ENCODE measurements at places on chromosomes 5 and 9.
A peak's percentile ranks its signal among the peaks of the same experiment; 100 is the strongest.

GRCh38 chr9:134344068-134344799 lies 18.0 kb downstream of the RXRA start:
- peak; percentile 32 for DNase-seq

DNA sequence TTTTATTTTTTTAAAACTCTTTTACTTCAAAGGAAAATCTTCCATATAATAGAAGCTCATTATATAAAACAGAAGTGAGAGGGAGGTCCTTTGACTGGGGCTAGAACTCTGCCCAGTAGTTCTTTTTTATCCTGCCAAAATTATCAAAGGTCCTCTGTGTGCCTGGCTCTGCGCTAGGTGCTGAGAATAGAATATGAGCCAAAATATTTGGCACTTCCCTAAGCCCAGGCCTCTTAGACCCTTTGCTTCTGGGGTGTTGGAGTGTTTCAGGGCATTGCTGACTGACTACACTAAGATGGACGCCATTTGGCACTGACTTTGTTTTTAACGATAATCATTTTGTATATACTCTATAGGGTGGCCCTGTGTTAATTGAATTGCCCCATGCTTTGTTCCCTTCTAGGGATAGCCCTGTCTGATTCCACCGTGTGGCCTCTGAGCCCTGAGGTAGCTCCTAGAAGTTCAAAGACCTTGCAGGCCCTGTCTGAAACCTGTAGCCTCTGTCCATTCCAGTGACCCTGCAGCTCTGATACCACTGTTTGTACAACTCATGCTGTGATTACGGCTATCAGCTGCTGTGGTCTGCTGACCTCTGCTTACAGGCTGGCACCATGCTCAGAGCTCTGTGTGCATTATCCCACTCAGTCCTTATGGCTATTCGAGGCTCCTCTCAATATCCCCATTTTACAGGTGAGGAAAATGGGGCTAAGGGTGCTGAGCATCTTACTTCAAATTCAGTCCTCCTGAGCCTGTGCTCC lies 84.3 kb upstream of the SHB start:
- DNase-seq, result no peak

DNA sequence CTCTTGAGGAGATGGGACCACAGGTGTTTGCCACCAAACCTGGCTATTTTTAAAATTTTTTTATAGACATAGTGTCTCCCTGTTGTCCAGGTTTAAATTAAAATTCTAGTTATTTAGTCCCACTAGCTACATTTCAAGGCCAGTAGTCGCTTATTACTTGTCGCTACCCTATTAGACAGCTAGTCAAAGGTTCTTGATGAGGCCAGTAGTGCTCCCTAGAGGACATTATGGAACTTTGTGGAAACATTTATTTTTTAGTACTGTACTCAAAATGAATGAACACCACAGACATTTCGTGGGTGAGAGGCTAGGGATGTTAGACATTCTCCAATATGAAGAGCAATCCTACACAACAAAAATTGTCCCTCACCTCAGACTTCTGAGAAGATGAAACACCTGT lies 14.4 kb upstream of the GRXCR2 start:
- DNase-seq, result no peak

DNA sequence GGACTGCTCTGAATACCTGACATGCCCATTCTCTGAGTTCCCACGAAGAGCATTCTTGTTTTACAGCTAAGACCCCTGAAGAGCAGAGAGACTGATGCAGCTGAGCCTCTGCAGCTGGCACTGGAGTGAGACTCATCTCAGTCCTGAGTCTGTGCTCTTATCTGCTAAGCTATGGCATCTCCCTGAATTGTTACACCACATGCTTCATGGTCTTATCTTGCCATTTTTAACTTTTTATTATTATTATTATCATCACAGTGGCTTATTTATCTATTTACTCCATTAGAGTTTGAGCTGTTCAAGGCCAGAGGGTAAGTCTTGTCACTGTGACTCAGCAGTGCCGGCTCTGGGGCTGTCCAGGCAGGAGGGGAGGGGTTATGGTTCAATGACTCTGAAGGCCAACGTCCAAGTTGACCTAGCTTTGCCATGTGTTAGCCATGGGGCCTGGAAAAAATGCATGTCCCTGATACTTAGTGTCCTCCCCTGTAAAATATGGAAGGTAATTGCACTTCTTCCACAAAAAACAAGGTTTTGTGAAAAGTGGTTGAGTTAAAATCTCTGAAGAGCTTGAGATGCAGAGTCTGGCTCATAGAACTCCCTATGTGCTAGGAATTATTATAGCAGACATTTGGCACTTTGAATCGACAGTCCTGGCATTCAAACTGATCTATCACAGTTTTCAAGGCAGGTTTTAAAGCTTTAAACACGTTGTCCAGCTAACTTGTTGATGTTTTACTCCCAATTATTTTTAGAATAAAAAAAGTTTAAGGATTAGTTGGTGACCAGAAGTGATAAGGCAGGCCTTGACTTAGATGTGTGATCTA lies 94.6 kb downstream of the ALDH1A1 start:
- DNase-seq, result no peak

GRCh38 chr9:89422151-89422975 lies 75.5 kb downstream of the SEMA4D start:
- no peak for DNase-seq

DNA sequence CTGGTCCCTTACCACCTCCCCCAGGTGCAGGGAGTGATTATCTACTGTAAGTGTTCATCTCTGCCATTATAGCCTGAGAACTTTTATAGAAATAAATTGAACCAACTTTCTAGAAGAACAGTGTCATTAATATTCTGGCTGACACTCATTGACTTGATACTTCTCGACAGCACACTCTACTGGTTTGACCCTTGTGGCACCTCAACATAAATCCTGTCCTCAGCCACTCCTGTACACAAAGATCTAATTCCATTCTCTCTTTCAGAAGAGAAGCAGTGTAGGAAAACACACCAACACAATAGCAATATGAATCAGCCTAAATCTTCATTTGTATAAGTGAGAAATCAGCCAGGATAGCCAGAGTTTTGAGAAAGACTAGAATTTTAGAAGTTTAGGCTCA lies 417.7 kb downstream of the TAF11L14 start:
- DNase-seq, result no peak

DNA sequence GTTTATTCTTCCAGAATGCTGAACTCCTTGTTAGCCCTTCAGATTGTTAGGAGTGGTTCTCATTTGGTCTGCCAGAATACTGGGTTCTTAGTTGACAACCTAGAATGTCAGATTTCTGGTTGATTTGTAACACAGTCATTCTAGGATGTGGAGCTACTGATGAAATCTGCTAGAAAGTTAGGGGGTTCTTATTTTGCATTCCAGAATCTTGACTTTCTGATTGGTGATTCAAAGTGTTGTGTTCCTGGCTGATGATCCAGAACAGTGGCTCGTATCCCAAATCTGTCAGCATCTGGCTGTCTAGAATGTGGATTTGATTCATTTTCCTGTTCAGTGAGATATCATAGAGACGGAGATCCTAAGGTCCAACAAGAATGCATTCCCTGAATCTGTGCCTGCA lies 21.9 kb downstream of the PTGS1 start:
- DNase-seq, result no peak

GRCh38 chr9:76817489-76817888 lies 53.3 kb downstream of the PCA3 start:
- no peak for DNase-seq

- no peak for DNase-seq
Observed at GRCh38 chr5:149323621-149324205, 21.6 kb upstream of the GRPEL2 start.

GRCh38 chr9:8872802-8873201 lies 1073.2 kb upstream of the DMAC1 start:
- no peak for DNase-seq

DNA sequence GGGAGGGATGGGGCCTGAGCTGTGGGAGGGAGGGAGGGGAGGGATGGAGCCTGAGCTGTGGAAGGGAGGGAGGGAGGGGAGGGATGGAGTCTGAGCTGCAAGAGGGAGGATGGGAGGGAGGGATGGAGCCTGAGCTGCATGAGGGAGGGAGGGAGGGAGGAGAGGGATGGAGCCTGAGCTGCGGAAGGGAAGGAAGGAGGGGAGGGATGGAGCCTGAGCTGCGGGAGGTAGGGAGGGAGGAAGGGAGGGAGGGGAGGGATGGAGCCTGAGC lies 124.0 kb upstream of the ERCC6L2 start:
- no peak for DNase-seq

DNA sequence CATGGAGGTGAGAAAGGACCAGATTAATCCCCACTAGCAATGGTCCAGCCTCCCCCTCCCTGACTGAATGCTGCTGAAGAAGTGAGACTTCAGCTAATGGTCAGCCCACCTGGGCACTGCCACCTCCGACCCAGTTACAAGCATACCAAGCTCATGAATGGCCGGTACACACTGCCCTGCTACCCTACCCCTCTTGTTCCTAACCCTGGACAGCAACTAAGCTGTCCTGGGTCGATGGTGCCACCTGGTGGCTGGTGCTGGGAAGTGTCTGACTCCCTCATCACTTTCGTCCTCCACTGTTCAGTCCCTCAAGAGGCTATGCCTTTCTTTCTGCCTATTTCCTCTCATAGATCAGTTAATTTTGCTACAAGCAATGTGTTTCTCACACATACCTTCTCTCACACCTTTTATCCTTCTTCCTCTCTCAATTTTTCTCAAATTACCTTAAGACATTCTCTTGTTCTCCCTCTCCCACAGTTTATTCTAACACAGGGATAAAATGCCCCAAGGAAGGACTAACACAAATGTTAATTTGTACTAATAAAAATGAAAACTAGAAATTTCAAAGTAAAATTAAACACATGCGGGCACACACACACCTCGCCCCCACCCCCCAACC lies 42.4 kb downstream of the PAX5 start:
- DNase-seq, result no peak

DNA sequence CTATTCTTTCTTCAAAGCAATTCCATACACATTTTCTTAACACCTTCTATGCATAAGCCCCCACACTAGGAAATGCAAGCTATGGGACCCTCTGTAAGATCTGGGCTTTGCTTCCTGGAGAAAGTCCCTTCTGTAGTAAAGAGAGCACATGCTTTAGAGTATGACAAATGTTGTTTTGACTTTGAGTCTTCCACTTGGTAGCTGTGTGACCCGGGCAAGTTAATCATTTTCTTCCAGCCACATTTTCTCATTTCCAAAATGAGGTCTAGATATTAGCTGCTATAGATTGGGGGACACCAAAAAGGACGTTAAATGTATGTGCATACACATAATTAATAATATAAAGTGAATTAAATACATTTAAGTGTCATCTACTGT lies 334.0 kb downstream of the NFIB start:
- DNase-seq, result no peak

DNA sequence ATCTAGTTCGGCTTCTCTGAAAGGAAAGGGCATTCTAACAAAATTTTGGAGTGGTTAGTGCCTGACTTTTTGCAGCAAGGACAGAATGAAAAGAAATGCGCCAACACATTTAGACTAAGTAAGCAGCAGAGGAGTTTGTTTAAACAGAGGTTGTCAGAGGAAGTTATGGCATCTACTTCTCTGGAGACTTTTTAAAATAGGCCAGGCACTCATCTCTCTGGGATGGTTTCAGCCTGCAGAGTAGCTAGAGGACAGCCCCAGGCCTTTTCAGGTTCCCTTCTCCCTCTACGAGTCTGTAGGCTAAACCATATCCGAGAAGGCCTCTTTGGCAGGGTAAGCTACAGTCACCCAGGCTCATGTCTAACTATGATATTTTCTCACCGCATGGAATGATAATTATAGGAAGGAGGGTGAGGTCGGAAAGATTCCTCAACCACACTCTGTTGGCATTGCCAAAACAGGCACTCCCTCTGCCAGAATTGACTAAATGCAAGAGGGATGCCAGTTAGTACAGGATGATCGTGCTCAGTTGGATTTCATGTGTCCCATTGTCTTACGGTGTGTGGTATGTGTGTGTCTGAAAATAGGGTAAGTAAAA lies 1.4 kb upstream of the CTXN3 start:
- DNase-seq, result no peak

GRCh38 chr5:76954383-76954763 lies 1.5 kb downstream of the CRHBP start:
- no peak for DNase-seq

DNA sequence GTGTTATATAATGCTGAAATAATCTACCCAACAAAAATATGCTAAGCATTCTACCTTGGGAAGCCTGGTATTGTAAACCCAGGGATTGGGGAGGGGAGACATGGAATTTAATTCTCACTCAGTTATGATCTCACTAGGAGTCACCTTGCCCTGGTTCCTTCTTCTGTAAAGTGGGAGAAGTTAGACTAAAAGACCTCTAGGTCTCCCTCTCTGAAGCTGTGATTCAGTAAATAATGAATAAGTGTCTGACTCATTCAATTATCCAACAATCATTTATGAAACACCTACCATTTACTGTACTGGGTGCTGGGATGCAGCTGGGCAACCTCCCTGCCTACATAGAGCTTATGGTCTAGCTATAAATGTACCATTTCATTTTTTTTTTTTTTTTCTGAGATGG lies 20.2 kb upstream of the SPARC start:
- DNase-seq, result no peak

DNA sequence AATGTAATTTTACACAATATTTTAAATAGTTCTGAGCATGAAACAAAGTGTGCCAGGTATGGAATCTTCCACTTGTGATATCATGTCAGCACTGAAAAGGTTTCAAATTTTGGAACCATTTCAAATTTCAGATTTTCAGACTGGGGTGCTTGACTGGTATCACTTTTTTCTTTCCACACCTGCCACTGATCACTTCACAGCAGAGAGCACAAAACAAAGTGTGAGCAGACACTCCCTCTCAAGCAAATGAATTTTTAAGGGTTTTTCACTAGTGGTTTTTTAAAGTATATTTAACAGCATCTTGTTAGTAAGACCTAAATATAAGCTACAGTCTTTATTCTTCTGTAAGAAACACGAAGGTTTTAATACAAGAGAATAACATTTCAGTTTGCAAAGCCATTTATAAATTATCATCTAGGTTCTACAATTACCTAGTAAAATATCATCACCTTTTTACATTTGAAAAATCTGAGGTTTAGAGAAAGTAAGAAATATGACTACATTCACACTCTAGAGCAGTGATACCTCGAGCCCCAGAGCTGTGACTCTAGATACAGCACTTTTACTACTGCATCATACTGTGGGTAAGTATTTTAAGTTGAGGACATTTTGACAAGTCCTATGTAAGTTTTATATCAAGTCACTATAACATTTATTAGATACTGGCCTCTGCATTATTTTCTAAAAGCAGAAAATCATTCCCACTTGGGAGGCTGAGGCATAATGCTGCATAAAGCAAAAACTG lies 14.6 kb downstream of the GOLPH3 start:
- no peak for DNase-seq

DNA sequence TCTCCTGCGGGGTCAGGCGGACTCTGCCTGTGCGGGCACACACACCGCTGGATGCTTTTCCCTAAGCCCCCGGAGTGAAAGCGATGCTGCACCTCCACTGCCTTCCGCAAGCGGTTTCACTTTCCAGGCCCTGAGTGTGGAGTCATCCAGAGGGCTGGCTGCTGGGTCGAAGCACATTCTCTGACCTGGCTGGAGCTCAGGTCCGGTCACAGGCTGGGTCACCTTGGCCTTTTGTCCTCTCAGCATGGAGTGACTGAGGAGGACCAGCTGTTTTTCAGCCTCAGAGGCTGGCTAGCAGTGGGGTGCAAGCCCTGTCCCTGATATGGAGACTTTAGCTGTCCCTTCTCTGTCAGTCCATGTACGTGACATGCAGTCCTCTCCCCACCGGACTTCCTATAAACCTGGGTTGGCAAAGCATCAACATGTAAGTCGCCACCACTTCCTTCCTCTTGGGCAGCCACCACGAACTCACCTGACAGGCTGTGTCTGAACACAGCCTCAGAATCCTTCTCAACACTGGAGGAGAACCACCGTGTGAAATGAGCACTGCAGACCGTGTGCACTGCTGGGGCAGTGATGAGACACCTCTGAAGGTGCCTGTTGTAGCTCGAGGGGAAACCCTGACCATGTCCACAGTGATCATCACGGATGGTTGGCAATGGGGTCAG lies 51.3 kb downstream of the GADD45G start:
- DNase-seq, result no peak
